Kasumi-1 (cell line): ENCODE measurements at places on chromosomes 1 and 21.

DNA sequence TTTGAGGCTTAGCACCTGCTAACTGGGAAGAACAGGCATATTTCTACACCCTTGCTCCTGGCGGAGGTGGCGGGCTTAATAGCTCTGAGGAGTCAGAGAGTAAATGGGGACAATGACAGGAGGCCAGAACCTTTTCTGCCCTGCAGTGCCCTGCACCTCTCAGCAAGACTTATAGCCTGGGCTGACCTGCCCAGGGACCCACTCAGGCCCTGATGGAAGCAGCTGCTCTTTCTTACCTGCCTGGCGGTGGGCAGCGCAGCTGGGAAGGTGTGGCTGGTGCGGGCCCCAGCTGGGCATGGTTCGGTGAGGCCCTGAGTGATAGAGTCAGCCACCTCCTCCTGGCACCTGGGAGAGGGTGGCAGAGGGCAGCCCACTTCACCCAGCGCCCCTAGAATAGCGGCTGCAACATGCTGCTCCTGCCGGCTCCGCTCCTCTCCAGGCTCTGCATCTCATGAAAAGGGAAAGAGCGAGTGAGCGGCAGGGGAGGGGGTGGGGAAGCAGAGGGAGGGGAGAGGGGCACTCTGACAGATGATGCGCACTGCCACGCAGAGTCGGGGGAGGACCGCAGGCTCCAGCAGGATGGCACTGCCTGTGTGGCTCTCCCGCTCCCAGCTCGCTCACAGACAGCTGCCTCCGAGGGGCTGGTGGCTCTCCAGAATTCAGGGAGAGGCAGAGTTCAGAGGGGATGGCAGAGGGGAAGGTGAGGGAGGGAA, at the start of gene RGS8:
Gene RGS8 (minus strand): TSS at position 472 of the 713 bp plus-strand sequence. CDS start 14,938 bp downstream, outside the sequence.
- no peak for DNase-seq

- no peak for DNase-seq
Measured at GRCh38 chr1:43382027-43382779, 7.4 kb downstream of the MED8 start.

DNA sequence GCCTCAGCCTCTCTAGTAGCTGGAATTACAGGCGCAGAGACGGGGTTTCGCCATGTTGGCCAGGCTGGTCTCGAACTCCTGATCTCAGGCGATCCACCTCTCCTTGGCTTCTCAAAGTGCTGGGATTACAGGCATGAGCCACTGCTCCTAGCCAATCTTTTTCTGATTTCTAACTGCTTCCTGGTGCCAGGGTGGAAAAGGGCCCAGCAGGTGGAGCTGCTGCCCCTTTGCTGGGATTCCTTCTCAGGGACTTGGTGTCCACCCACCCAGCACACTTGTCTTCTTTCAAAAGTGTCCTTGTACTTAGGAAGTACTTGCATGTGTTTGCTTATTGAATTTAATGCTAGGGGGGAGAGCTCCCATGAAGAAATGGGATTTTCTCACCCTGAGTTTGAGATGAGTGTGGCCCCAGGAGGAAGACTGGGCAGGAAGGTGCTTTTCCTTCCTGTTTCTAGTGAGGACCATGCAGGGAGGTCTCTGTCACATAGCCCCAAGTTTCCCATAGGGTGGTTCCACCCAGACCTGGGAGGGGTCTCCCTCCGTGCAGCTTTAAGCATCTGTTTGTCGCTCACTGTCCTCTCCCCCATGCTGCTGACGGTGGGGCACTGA, 14.2 kb downstream of the UTP11 start:
- DNase-seq: peak; percentile 50

DNA sequence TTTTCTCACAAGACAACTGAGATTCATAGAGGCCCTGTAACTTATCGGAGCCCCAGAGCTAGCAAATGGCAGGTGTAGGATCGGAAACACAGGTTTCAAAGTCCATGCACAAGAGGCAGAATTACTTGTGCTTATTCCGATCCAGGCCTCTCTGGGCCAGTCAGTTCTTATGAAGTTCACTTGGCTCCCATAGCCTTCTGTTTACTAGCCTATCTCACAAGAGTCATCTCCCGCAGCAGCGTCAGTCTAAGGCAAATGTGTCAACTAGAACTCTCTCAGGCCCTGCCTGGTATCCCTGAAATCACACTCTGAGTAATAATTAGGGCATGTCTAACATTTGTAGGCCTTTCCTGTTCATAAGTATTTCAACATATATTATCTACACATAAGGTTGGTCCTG, 43.3 kb downstream of the PHC2 start:
- no peak for DNase-seq

DNA sequence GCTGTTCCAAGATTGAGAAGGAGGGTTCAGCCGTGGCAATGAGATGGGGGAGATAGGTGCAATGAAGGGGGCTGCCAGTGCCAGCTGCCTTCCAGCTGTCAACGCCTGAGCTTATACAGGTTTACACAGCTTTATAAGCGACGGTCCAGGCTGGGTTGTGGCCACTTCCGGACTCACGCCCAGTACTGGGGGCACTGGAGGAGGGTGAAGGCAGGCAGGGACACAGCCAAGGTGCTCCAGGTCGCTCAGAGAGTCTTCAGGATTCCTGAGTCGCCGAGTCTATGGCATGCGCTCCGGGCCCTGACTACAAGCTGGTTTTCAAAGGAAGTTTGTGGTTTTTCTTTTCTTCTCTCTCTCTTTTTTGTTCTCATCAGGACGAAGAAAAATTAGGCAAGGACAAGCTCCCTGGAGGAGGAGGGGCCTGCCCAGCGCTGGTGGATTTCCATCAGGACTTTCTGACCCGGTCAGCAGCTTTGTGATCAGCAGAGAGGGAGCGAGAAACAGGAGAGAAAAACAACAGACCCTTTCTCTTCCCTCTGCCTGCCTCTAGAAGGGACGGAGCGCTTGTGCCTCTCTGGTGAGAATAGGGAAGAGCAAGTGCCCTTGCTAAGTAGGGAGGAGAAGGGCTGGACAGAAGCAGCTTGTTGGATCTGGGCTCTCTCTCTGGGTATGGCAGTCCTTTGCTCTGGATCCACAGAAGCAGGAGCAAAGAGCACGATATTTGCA, at the start of gene MINDY1:
Gene MINDY1 (minus strand): TSS at position 576 of the 726 bp plus-strand sequence. CDS start 4,285 bp downstream, outside the sequence.
- DNase-seq: peak; percentile 95

DNA sequence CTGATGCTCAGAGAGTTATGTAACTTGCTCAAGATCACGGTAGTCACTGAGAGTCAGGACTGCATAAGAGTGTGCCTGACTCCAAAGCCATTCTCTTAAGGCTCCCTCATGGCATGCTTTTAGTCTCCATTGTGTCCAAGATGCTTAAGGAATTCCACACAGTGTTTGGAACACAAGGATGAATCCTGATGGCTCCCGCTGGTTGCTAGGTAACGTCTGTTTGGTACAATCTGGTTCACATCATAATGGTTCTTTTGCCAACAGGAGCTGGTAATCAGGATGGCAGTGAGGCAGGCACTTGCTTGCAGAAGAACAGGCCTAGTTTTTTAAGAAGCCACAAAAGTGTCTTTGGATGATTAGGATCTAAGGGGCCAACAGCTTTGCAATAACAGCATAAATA, 436.5 kb upstream of the DAB1 start:
- no peak for DNase-seq
